ENCODE measurements at places on chromosomes 2 and 18.

GRCh38 chr2:214836568-214836967 lies 27.1 kb upstream of the BARD1 start:
- no peak for DNase-seq

GRCh38 chr2:234178330-234179030 lies 128.0 kb downstream of the SPP2 start:
- DNase-seq, result no peak

DNA sequence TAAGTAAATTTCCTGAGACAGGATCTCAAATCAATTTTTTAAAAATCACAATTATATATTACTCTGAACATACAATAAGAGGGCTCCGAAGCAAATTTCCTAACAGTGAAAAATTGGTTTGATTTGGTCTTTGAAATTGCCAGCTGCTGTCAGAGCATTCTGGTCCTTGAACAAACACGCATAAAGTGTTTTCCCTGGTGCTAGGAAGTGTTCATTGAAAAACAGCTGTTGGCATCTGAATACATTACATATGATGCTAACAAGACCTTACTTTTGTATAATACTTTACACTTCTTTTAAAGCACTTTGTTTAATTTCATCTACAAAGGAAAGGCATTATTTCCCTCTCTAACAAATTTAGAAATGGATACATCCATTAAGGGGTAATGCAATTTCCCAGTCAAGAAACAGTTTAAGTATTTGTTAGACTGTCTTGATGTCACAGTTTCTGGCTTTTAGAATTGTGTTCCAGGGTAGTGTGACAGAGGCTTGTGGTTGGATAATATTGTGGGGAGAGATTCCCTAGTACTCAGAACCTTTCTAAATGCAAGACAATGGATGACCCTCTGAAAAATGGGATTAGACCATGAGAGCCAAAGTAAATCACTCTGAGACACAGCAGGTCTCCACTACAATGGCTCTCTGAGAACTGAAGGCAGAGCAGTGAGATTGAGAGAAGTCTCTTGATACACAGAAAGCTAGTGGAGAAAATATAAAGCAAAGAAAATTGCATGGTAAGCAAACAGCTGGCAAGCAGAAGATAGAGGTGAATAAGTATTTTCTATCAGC lies 299.0 kb downstream of the TRIB2 start:
- DNase-seq, result no peak

DNA sequence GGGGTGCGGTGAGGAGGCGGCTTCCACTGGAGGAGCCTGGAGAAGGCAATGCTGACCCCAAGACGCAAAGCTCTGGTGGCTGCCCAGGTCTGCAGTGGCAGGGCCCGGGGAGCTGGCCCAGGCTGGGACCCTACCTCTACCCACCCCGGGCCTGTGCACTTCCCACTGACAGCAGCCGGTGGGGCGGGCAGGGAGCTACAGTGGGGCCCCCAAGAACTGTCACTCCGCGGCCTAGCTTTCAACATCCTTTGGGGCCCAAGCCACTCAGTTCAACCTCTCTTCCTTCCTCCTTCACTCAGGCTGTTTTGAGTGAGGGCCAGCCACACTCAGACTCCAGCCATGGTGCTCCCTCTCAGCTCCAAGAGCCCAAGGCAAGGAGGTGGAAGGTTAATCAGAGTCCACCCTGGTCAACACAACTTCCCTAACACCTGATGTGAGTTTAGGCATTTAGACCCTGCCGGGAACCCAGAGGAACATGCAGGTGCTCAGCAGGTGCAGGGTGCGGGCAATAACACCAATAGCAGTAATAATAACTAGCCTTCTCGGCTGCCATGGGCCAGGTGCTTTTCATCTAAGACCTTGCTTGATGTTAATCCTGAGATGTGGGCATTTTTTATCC lies 93.6 kb downstream of the ZFP36L2 start:
- DNase-seq, result no peak

DNA sequence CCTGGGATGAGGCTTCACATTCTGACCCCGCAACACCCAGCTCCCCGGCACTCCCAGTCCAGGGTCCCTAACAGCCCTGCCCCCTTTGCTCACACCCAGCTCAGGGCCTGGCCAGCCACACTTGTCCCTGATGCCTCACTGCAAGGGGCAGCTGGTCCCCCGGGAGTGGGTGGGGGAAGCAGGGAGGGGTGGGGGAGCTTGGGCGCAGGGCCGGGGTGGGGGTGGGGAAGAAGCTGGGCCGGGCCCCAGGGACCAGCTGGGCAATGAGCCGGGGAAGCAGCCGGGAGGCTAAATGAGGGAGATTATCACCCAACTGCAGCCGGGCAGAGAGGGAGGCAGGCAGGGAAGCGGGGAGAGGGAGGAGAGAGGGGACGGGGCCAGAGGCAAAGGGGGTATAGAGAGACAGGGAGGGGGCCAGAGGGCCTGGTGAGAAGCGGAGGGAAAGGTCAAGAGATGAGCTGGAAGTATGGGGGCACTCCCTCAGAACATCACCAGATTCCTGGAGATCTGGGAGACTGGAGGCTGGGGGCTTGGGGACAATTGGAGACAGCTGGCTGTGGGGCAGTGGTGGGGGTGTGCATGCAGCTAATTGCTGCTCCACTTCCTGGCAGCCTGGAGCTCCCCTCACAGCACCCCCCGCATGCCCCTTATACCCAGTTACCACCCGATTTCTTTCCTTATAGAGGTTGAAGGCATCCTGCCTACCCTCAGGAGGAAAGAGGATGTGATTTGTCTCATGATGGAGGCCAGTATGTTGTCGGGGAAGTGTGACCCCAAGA lies 2.5 kb upstream of the ASIC4 start:
- no peak for DNase-seq

DNA sequence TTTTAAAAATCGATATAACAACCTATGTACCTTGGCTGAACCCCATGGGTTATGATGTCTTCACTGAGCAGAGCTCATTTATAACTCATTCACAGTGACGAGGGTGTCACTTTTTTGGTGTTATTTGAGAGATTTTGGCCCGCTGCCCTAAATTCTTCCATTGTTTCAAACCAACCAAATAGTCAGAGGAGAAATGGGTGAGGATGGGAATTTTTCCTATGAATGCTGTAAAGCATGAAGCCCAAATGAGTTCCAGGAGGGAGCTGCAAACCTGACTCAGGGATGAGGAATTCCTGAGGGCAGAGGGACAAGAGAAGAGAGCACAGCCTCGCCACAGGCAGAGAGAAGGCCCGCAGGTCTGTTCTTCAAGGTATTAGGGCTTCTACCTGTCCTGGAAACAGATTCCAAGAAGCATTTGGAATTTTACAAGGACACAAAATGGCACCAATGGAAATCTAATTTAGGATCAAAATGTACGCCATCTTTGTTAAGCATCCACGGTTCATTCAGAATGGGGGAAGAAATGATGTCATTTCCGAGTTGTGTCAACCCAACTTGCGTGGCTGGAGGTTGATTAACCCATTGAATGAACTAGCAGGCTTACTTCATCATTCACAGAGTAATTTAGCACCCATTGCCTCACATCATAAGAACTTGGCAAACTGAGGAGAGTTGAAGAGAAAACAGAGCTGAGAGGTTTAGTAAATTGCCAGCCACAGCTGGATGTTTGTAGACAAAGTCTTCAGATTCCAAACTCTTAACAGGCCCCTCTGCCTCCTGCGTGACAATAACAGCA lies 133.5 kb downstream of the LAMA3 start:
- no peak for DNase-seq

Measured in globus pallidus (tissue), 1 donor.